ENCODE measurements at places on chromosomes 6 and 20. TPM values are rescaled to one million over a fixed set of nuclear protein-coding genes. Genes with fewer than 3 reads are reported as not detected.

DNA sequence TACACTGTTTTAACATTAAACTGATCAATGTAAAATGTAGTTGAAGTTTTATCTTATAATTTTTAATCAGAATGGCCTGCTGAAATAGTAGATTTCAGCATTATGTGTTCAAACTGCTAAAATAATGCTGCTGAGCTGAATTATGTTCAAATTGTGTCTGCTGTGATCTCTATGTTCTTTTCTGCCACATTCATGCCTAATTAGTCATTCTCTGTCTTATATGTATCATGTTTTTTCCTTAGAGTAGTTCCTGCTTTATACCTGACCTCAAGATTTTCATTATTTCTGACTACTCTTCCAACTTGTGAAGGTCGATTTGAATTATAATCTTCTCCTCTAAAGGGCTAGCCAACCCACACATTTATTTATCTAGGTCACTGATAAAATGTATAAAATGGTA lies 476.7 kb upstream of the EPHA7 start:
- H3K4me1 ChIP-seq: no peaks in the 10 kb centered on the region
- H3K27ac ChIP-seq: no peak overlapping the region
- no peaks in the 10 kb centered on the region for H3K36me3 ChIP-seq
- DNase-seq: no peak

DNA sequence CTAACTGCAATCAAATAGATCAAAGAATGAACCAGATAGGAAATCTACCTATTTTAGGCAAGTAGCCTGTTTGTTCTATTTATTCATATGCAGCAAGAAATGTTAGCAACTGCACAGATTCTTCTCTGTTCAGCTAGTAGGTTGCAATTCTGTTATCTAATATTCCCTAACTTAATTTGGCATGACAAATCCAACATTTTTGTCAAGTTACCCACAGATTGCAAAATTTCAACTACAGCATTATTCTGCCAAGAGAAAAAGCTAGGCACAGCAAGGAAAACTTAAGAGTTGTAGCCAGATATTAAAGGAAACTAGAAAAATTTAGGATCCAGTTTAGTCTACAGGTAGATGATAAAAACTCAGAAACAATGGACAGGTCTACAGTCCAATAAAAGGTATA lies 104.4 kb upstream of the SYNCRIP start:
- no peak for DNase-seq
- H3K27me3 ChIP-seq: no peaks in the 10 kb centered on the region
- no peaks in the 10 kb centered on the region for H3K4me1 ChIP-seq
- H3K4me3 ChIP-seq: no peak overlapping the region

DNA sequence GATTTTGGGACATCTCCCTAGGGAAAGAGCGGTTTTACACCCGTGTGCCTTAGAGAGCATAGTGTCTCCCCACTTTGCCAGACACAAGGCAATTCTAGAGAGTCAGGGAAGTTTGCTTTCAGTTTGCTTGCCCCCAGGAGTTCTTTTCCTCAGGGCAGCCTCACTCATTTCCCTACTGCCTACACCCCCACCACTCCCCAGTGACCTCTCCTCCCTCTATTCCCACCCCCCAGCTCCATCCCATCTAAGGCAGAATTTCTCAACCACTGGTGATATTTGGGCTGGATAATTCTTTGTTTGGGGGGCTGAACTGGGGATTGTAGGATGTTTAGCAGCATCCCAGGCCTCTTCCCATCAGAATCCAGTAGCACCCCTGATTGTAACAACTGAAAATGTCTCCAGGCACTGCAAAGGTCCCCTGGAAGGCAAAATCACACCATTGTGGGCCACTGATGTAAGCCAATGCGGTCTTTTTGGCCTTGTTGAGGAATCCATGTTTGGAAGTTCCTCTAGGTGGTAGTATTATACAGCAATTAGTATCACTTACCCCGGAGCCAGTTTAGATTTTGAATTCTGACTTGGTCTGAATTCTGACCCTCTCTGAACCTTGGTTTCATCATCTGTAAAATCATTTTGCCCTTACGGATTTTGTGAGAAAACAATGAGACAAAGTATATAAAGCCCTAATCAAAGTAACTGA lies 1.3 kb downstream of the EPPIN start:
- no peaks in the 10 kb centered on the region for H3K36me3 ChIP-seq
- no peaks in the 10 kb centered on the region for H3K27me3 ChIP-seq
- no peaks in the 10 kb centered on the region for H3K4me1 ChIP-seq

DNA sequence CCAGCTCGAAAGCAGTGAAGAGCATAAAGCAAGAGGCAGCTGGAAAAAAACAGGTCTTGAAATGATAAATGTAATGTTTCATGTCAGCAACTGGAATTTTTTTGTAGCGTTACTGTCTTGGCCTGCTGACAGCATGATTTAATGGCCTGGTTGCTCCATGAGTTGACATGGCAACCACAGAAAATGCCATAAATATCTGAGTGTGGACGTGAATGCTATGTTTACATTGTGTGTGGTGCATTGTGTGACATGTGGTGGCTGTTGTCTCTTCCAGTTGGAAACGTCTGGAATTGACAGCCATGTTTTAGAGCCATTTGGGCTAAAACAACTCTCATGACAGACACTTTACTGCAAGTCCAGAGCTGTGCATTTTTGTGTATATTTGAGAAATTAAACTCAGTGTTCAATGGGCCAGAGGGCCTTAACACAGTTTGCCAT lies 170.0 kb downstream of the FOXA2 start:
- no peak overlapping the region for H3K4me3 ChIP-seq
- no peaks in the 10 kb centered on the region for H3K4me1 ChIP-seq
- no peak for DNase-seq

The HLA-DQA1 gene
- not detected for polyA plus RNA-seq

The RAB44 gene
- 0.03 TPM for polyA plus RNA-seq

The KIAA0408 gene
- not detected for polyA plus RNA-seq

The DOK5 gene
- polyA plus RNA-seq: 3.5 TPM

Data from endothelial cell of umbilical vein (primary cell).